ENCODE measurements at places on chromosomes 6 and 20. TPM values are rescaled to one million over a fixed set of nuclear protein-coding genes. Genes with fewer than 3 reads are reported as not detected.
A peak's percentile ranks its signal among the peaks of the same experiment; 100 is the strongest.

GRCh38 chr6:145761584-145761983, 26.3 kb upstream of the EPM2A start:
- no peak for DNase-seq

DNA sequence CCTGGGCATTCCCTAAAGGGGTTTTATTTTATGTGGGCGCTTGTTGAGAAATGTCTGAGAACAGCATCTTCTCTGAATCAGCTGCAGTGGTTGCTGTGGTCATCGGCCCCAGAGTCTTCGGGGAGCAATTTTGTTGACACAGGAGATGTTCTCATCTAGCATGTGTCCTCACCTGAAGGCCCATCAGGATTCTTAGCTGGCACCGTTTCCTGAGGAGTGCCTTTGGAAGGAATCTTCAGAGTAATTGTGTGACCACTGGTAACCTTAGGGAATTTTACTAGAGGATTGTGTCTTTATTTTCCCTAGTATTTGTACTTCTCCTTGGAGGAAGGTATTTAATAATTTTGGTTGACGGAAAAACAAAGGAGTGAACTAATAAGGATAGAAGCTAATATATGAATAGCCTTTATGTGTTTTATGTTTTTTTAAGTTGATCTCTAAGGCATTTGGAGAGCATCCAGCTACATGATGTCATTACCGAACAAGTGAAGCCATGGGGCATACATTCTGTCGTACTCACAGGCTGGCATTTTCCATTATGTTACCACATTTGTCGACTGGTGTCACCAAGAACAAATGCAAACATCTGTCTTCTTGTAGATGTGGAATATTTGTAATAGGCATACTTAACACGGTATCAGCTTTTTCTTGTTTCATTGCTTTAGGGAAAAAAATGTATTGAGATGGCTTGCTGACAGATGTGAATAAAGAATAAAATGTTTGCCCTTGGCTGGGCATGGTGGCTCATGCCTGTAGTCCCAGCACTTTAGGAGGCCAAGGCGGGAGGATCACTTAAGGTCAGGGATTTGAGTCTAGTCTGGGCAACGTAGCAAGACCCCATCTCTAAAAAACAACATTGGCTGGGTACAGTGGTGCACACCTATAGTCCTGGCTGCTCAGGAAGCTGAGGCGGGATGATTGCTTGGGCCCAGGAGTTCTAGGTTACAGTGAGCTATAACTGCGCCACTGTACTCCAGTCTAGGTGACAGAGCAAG, 41.9 kb downstream of the TULP4 start:
- no peak for DNase-seq

DNA sequence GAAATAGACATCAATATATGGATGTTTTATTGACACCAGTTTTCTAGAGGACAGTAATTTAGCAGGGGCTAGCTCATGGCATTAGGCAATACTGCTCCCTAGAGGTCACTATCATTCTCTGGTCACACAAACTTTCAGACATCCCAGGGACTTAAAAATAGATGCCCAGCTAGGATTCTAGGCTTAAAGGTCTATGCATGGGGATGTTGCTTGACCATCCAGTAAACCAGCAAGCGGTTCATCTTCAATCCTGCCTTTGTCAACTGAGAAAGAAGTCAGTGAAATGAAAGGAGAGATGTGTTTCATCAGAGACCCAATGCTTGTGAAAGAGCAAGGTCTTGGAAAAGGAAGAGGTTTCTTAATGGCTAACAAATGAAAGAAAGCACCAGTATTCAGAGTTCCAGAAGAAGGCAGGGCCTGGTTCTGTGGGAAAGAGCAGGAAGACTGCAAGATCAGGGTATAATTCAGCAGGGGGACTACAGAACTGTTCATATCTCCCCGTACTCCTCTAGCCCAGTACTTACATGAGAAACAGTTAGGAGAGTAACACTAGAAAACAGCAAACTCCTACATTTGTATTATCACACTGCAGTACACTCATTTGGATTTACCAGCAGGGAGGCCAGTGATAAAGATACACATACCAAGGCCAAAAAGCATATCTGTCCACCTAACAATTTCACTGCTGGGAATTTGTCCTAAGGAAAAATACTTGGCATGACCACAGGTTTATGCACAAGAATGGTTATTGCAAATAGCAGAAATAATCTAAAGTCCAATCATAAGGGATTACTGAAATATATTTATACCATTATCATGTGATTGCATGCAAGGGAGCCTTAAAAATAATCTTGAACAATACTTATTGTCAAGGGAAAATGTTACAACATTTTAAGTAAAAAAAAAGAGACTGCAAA, 151.4 kb upstream of the LAMA2 start:
- DNase-seq = peak; percentile 16

DNA sequence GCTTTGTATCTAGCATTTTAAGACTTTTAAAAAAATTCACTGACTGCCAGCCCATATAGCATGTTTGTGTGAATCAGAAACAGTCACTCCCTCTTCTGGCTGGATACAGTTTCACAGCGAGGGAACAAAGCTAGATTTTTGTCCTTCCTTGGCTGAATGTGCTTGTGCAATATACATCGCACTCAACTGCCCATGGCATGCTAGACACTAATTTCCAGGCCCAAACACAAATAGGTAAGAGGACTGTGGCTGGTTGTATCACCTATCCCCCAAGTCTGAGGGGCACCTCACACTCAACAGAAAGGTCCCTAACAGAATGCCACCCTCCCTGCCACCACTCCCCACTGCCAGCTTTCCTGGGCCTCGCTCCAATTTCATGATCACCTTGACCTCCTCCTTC, 16.2 kb upstream of the BLCAP start:
- no peak for DNase-seq

DNA sequence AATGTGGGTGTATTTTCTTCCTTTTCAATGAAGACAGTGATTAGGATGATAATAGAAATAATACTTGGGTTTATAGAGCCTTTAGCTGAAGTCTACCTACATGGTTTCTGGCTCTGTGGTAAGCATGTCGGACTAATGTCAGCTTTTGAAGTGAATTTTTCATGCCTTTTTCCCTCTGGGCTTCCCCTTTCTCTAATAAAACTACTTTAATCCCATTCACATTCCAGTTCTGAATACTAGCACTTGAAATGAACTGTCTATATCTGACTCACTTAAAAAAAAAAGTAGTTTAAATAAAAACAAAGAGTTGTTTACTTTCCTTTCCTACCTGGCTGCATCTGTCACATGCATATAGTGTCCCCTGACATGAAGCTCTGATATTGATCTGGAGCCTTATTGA, 545.9 kb upstream of the FLRT3 start:
- DNase-seq = no peak

DNA sequence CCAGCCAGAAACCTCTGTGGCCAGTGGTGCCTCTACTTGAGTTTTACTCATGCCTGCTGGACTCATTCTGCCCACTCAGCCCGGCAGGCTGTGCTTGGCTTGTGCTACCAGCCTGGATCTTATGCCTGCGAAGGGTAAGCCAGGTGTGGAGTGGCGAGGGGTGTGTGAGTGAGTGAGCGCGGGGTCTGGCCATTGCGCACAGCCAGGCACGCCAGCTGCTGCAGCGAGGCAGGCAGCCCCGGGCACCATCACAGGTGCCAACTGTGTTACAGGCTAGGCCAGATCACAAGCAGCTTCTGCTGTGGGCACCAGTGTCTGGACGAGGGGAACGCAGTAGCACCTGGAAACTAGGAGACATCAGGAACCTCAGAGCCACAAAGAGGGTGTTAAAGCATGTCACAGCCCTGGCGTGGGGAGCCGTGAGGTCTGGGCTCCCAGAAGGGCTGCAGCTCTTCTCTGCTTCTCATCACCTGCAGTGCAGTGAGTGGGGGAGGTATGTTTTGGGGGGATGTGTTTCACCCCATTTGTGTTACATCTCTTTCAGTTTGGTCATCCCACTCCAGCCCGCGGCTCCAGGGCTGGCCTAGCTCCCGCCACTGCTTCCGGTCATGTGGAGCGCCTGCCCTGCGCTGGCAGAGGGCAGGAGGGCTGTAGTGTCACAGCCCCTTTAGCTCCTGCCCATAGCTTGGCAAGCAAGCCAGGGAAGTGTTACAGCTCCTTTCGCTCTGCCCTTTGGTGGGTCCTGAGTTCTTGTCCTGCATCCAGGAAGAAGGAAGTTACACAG, 379.7 kb upstream of the IMPG1 start:
- no peak for DNase-seq

GRCh38 chr6:94074764-94075163, 655.4 kb upstream of the EPHA7 start:
- no peak for DNase-seq

- no peak for DNase-seq
Measured at GRCh38 chr6:122400121-122400450, 634 bp downstream of the HSF2 start.

- DNase-seq = no peak
Measured at GRCh38 chr6:135331002-135331401, 149.9 kb downstream of the MYB start.

DNA sequence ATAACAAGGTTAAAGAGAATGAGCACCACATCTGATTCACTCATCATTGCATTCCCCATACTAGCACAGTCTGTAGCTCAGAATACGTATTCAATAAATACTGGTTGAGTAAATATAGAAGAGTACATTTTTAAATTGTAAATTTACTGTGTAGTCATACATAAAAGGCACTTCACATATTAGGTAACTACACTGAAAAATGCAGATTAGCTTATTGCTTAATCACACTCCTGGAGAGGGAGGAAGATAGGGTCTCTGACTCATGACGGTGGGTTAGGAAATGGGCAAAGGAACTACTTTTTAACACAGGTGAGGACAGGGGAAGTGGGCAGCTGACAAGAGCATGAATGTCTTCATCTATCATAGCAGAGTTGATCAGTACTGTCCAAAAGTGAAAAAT, 133.2 kb downstream of the TBC1D32 start:
- no peak for DNase-seq

DNA sequence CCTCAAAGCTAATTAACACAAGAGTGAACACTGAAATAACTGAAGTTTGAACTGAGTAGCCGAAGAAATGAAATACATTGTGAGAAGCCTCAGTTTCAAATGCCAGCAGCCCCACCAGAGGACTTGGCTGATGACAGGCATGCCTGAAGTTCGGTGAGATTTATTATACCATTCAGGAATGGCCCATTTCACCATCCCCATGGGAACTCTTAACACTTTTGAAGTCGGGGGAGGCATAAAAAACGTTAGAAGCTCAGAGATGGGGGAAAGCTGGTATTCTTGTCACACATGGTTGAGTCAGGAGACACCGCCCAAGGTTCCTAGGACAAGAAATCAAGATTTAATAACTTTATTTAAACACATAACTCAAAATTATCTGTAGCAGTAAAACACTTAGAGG, 17.6 kb upstream of the SLC22A3 start:
- DNase-seq = no peak

Gene LRFN2
- total RNA-seq = not detected

Gene BPIFA1
- total RNA-seq = not detected

Gene COL21A1
- 3.3 TPM for total RNA-seq

Gene TNFRSF21
- total RNA-seq = 64.7 TPM

Gene SPATA25
- 2.8 TPM for total RNA-seq

Gene SLC44A4
- total RNA-seq = 457 TPM

Gene KCNQ2
- total RNA-seq = 0.46 TPM
